ENCODE measurements at places on chromosomes 16 and 17.

- no peak for DNase-seq
Measured at GRCh38 chr17:66281661-66282369, 20.6 kb upstream of the PRKCA start.

GRCh38 chr16:22163806-22164205, 1.5 kb downstream of the SDR42E2 start:
- DNase-seq: no peak

DNA sequence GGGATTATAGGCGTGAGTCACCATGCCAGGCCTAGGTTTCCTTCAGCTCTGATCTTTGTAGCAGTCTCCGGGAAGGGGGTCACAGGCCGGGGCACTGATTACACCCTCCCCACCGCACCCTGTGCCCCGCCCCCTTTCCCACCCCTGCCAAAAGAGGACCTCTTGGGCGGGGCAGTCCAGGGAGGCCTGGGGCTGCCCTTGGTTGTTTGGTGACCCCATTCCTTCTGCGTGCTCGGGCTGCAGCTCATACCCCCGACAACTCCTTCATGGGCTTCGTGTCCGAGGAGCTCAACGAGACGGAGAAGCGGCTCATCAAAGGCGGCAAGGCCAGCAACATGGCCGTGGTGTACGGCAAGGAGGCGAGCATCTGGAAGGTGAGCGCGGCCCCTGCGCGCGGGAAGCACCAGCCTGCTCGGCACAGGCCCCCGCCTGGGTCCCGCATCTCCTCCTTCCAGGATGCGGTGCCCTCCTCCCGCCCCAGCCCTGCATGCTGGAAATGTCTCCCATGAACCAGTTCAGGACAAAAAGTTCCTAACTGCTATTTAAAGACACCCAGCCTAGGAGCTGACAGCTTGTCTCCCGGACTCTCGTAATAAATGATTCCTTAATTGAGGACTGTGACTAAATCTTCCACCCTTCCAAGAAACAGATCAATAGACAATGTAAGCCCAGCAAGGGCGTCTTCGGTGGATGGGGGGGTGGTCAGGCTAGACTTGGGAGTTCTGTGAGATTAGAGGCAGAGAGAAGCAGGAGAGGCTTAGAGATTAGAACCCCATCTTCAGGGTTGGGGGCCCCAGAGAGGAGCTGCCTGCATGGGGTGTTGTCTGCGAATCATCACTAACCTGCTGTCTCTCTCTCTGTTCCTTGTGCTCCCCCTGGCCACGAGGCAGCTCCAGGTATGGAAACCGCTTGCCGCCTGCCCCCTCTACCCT, 64.5 kb downstream of the MGAT5B start:
- DNase-seq: no peak

- DNase-seq: no peak
Measured at GRCh38 chr16:74902161-74902560, 82.8 kb downstream of the WDR59 start.

DNA sequence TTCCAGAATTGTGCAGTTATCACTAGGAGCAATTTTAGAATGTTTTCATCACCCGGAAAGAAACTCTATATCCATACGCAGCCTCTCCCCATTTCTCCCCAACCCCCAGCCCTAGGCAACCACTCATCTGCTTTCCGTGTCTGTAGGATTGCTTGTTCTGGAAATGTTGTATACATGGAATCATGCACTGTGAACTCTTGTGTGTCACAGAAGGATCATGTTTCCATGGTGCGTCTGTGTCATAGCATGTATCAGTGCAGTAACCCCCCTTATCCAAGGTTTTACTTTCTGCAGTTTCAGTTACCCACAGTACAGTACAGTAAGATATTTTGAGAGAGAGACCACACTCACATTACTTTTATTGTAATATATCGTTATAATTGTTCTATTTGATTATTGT, 299.4 kb downstream of the CPPED1 start:
- DNase-seq: no peak

GRCh38 chr17:78341559-78342448, 18.1 kb downstream of the SOCS3 start:
- DNase-seq: peak; percentile 88

- DNase-seq: no peak
Measured at GRCh38 chr17:35906191-35906925, 24.2 kb downstream of the RDM1 start.

- DNase-seq: no peak
Measured at GRCh38 chr17:73371285-73371684, 59.5 kb upstream of the CDC42EP4 start.

GRCh38 chr16:4351880-4352279, 759 bp upstream of the PAM16 start:
- no peak for DNase-seq

DNA sequence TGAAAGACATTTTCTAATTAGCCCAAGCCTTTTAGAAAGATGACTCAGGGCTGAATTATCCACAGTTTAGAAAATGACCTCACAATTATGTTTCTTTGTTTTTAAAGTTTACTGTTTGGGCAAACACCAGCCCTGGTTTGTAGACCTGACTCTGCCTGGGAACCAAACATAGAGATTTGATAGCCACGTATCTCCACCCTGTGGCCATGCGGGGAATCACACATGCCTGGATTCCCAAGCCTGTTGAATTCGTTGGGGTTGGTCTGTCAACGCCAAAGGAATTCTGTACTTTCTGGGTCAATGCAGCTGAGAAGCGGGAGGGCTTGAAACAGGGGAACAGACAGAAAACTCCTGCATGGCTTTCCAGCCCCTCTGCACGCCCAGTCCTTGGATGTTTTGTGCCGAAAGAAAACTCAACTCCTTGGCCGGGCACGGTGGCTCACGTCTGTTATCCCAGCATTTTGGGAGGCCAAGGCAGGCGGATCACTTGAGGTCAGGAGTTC, 26.9 kb downstream of the CD300A start:
- peak; percentile 94 for DNase-seq

GRCh38 chr17:19399750-19400450, 11.1 kb upstream of the RNF112 start:
- DNase-seq: no peak

DNA sequence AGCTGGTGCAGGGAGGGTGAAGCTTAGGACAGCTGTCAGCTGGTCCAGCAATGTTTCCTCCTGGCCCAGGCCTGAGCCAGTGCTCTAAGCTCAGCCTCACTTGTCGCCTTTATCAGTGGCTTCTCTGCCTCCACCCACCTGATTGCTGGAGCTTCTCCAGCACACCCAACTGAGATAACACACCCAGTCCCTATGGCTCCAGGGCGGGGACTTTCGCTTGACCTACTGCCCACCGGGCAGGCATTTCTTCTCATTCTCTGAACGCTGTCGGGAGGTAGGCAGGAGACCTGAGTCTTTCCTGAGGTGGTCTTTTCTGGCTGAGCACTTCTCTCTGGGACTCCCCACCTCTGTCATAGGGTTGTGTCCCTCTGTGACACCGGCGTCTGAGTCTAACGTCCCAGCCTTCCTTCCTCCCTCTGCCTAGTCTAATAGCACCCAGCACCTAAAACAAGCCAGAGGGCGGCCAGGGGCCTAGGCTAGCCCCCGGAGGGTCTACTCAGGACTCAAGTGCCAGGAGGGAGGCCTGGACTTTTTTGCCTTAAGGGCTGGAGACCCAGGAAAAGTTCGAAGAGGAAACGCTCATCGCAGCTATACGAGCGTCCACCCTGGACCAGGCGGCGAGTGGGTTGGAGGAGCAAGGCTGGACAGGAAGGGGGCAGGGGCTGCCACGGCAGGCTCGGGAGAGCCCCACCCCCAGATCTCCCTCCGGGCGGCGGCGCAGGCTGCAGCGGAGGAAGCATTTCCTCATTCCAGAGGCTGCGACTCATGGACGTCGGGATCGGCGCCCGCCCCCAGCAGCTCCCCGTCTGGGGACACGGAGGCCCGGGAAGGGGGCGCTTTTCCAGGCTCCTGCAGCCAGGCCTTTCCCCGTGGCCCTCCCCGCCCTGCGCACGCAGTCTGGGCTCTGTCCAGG, 756 bp downstream of the TAX1BP3 start:
- peak; percentile 83 for DNase-seq

DNA sequence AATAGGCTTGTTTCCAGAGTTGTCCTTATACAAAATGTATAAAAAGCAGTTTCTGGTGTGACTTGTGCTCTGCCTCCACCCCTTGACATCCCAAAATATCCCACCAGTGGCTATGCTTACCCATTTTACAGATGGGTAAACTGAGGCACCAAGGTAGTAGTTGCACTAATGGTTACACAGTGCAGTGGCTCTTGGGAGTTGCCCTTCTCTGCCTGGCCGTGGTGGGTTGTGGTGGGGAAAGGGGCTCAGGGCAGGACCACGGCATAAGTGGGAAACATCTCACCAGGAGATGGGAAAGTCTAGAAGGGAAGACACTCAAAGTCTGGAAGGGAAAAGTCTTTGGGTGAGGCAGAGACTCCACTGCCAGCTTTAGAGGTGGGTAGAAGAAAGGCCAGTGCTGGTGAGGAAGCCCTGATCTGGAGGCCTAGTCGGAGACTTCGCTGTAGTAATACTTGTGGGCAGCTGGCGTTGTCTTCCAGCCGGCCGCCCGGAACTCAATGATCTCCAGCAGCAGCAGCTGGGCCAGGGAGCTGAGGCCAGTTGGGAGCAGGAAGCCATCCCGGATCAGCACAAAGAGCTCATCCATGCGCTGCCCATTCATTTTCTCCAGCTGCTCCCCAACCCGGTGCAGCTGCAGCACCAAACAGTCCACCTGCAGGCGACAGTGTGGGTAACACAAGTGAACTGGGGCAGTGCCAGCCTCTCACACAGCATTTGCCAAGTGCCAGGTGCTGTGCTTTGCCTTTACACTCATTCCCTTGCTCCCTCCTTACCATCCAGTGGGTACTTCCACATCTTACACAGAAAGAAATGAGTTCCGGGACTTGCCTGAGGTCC, 4.5 kb downstream of the MIF4GD start:
- DNase-seq: no peak
